GM12891 (cell line): ENCODE measurements at places on chromosomes 4 and X.

DNA sequence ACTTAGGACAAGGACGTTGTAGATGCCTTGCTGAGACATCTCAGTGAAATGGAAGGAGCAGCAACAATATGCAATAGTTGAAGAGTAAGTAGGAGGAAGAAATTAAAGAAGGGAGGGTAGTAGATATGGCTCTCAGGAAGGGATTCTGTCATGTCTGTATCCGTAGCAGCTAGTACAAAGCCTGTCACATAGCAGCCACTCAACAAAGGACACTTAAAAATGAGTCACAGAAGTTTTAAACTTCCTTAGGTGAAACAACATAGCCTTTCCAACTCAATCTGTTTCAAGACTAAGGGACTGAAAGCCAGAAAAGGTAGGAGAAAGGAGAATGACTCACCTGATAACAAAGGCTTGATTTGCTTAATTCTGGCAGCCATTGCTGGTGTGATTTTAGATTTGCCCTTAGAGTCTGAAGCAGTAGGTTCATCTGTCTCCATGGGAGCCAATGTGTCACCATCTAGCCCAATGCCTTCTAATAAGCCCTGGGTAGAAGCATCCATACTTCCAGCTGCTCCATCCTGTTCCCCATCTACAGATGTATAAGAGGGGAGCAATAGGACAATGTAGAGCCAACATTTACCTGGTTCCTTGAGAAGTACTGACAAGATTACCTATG is 86.6 kb downstream of the HUWE1 start:
- no peak for DNase-seq

DNA sequence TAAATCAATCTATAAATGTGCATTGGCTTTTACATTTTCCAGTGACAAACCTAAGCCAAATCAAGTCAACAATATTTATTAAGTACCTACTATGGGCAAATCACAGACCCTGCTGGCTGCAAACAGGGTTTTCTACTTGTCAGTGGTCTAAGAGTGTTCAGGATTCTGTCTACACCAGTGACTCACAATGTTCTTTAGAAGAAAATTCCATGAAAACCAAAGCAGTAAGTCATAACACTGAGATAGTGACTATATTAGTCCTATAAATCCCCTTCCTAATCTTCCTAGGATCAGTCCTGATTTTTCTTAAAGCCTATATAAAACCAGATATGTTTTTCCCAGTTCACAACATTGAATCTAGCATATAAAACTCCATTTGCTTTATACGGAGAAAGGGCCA is 69.7 kb downstream of the PPP3CA start:
- DNase-seq: no peak

GRCh38 chr4:172061204-172061603 is 248.0 kb downstream of the GALNTL6 start:
- no peak for DNase-seq

- no peak for DNase-seq
These were observed 6.0 kb upstream of the ANXA3 start for GRCh38 chr4:78545275-78546246.

DNA sequence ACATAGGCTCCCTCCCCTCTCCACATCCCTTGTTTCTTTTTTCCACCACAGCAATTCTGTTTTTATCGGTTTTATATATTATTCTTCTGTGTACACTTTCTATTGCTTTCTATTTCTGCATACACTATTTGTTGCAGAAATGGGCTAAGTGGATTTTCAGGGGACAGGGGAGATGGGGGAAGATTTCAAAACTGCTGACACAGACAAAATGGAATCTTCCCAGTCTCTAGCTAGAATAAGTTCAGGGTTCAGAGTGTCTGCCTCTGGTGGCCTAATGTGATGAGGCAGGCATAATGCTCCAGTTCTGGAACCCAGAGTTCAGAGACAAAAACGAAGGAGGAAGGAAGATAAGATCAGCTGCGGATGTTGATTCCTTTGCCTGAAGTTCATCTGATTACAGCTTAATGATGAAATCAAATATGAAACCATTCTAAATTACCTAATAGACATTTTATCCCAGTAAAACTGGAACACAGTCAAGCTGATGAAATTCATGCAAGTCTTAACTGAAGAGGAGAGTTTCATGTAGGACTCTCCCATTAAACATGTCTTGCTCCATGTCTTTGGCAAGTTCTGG is 447.1 kb downstream of the AFF2 start:
- DNase-seq: no peak

GRCh38 chrX:4830880-4831557 is 1117.6 kb upstream of the PRKX start:
- DNase-seq: no peak

GRCh38 chr4:110020646-110021443 is 108.2 kb downstream of the EGF start:
- no peak for DNase-seq

DNA sequence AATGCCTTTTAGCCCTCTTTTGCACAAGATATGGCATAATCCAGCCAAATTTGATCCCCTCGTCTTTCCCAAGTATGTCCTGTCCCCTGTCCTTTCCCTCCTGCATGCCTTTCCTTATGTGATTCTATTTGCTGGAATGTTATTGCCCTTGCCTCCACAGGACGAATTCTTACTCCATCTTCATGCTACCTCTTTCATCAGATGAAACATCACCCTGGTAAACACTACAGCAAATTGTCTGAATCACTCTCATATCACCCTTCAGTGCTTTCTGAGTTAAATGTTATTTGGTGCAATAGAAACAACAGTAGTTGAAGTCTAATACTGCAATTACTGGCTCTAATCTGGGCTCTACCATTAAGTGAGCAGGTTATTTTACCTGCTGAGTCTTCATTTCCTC is 52.2 kb upstream of the FAT1 start:
- DNase-seq: no peak

DNA sequence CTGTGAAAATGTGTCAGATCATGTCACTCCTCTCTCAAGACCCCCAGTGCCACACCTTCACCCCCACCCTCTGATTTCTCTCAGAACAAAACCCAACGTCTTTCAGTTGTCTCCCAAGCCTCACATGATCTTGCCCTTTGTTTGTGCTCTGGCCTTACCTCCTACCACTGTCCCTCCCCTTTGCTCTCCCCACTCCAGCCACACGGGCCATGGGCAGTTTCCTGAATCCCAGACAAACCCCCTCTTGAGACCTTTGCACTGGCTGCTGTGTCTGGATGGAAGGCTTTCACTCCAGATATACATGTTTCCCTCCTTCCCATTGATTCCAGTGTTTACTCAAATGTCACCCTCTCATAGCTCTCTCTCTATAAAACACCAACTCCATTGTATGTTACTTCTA is 3.6 kb upstream of the CENPE start:
- no peak for DNase-seq

DNA sequence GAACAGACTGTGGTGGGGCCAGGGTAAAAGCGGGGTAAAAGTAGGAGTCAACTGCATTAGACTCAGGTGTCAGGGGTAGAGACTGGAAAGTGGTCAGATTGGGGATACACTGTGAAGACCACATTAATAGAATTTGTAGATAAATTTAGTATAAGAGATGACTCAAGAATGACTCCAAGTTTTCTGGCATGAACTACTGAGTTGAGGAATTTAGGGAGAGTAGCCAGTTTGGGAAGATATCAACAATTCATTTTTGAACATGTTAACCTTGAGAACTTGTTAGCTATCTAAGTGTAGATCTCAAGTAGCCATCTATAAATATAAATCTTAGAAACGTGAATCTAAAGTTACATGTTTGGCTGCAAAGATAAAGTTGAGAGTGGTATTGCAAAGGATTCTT is 206.9 kb upstream of the HCCS start:
- DNase-seq: no peak

DNA sequence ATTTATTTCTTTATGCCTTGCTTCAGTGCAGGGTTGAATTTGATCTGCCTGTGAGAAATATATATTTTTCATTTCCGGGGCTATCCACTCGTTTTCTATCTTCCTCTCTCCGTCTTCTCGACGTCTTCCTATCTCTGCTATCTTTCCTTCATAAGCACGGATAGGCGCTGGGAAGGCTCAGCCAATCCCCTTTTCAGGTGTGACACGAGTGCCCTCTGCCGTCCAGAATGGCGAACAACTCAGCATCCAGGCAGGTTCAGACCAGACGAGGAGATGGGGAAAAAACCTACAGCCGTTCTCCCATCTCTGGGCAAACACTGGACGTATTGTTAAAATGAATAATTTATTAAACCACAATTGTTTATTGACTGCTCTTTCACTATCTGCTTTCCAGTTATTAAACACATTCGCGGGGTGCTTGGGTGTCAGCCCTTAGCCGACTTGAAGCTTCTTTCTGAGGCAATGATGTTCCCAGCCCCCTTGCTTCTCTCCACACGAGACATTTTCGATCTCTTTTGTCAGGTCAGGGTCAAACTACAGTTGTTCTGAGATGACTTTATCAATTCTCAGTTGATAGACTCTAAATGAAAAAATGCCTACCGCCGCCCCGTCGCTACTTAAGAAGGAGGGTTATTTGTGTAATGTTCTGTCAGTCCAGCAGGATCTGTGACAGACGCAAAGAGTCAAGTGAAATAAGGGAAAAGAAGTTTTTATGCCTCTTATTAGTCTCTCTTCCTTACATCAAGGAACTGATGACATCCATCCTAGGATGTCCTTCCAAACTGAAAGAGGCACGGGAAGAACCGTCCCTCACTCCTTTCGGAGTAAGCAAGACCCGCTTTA is 96.3 kb upstream of the NOCT start:
- DNase-seq: peak; percentile 27

- DNase-seq: no peak
These were observed 18.0 kb upstream of the TBC1D14 start for GRCh38 chr4:6891436-6892170.

DNA sequence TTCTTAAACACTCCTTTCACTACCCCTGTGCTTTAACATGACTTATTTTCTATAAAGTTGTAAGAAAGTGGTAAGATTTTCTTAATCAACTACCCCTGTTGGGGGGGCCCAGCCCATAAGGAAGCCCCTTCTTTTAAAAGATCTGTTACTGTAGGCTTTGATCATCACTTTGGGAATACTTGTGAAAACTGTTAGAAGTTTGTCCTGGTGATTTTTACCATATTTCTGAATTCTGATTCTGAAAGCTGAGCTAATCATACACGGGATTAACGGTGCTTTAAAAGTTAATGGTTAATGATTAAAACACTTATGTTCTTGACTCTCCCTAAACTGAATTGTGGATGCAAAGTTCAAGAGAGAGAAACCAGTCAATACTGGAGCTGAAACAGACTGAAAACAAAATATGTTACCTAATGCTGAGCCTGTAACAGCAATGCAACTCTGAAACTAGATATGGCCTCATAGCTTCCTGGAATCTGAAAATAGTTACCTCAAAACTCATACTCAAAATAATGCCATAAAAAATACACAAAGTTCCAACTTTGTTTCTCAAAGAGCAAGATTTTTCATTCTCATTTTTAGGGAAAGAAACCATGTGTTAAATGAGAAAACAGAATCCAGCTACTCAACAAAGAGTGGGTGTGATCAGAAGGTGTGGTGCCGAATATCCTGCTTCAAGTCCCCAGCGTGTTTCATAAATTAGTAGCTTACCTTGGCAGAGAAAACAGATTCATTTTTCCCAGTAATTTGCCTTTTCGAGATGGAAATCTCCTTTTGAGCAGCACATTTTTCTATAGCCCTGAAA is 31.6 kb downstream of the ADH7 start:
- DNase-seq: no peak

GRCh38 chr4:108171339-108172230 is 2.9 kb upstream of the LEF1 start:
- no peak for DNase-seq

DNA sequence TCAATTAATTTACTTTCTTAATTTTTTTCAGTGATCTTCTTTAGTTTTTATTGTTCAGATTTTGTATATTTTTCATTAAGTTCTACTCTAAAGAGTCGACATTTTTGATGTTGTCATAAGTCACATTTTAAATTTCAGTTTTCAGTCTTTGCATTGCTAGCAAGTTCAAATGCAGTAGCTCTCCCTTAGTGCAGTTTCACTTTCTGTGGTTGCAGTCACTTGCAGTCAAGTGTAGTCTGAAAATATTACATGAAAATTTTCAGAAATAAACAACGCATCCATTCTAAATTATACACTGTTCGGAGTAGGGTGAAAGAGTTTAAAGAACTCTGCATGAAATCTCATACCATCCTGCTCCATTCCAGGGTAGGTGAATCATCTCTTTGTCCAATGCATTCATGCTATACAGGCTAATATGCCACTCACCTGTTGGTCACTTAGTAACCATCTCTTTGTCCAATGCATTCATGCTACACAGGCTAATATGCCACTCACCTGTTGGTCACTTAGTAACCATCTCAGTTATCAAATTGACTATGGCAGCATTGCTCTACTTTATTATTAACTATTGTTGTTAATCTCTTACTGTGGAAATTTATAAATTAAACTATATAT is 356.9 kb downstream of the STPG2 start:
- no peak for DNase-seq

DNA sequence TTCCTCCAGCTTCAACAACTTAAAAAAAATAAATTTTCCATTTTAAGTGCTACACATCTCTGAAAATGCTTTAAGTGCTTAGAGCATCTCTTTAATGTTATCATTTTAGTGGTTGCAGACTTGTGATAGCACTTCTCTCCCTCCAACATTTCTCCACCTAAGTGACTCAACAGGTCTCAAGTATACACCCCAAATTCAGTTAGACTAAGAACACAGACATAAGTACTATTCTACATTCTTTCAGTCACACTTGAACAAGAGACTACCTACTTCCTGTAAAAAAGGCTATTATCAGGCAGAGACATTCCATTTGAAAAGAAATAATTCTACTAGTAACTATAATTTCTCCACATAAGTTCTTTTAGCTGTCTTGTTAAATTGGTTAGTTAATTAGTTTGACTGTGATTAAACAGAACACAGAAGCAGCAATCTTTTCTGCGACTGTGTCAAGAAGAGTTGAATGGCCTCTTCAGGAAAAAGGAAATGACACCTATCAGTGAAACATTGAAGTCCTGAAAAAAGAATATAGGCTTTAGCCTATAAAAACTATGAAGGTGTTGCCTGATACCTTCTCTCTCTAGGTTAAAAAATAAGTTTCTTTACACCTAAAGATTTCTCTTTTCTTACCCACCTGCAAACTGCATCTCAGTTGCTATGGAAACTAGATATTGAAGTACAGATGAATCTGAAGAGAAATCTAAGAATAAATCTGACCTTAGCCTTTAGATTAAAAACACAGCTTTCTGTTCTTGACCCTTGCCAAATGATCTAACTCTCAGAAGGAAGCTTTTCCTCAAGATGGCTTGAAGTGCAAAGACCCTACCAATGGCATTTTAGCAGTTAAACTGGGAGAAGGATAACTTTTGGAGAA is 18.0 kb downstream of the NAF1 start:
- no peak for DNase-seq

DNA sequence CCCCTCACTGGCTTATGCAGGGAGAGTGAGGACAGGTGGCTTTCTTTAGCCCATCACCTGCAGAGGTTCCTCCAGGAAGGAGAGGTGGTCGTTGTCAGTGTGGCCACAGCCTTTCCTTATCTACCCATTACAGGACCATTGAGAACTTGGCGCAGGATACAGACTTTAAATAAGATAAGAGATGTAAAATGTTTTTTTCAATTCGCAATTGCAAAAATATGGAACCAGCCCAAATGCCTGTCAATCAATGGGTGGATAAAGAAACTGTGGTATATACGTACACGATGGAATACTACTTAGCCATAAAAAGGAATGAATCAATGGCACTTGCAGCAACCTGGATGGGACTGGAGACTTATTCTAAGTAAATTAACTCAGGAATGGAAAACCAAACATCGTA is 6.9 kb upstream of the RNF175 start:
- no peak for DNase-seq
